AG08395 (cell line): ENCODE measurements at places on chromosomes 7 and 10.
A peak's percentile ranks its signal among the peaks of the same experiment; 100 is the strongest.

DNA sequence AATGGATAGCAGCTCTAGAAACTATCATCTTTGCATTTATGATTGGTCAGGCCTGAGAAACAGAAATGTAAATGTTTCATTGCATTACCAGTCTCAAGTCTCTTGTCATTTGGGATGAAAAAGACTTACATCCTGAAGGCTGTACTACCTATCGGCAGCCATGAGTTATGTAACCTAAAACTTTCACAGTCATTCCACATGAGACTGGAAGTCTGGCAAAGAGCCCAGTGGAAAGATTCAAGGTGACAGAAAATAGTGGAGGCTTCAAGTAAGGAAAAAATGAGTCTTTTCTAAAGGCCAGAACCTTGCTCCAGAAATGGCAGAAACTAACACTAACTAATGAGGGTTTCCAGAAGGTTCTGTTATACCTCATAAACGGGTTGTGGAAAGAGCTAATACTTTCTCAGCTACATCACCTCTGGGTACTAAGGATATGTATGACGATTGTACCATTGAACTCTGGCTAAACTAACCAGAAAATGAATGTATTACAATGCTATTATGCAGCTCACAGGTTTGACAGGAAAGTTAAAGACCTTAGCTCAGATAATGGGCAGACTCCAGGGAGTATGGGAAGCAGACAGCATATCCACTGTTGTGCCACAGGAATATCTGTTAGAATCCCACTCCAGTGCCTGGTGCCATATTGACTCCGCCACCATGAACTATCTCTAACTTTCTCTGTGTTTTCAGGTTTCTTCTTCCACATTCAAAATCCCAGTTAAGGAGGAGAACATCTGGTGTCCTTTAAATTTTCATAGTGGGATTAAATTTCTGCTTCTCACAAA lies 41.7 kb upstream of the DYNC1I1 start:
- DNase-seq: no peak

DNA sequence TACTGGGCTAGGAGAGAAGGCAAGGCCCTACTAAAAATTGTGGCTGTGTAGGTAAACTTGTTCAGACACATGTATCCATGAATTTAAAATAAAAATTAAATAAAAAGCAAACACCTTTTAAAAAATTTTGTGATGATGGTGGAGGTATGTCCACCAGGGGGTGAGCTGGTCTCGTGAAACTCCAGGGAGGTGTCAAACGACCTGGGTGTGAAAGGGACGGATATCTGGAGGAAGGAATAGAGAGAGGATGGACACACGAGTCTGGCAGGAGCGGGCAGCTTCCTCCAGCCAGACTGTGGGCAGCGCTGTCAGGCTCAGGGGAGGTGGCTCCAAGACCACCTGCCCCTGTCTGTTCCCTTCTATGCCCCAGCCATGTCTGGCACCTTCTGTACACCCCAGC lies 34.8 kb upstream of the DMBT1 start:
- no peak for DNase-seq

DNA sequence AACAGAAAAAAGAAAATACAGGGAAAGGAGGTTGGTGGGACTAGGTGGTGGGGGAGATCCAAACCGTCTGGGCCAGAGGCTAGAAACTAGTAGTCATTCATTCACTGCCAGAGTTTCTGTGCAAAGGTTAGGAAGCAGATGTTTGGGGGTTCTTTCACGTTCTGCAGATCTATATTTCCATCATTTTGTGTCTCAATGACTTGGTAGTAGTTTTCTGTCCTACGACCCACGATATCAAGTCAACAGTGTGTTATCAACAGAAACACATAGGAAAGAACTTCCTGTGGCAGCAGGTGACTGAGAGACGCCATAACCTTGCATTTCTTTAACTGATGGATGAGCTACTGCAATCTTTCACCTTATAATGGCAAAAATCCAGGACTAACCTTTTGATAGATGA lies 1.8 kb downstream of the CEP55 start:
- no peak for DNase-seq

DNA sequence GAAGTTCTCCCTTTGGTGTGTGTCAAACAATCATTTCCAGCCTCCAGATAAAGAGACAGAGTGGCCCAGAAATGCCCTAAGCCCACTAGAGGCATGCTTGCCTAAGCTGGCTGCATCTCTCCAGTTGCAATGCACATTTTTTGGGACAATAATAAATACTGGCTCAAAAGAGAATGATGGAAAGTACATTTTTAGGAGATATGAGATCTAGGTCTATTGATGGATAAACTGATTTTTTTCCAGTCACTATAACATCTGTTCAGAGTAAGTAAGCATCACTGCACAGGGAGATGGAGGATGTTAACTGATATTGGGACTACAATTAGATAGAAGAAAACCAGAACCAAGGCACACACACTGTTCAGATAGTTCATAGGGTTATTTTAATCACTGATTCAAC lies 553.0 kb downstream of the GRM8 start:
- DNase-seq: no peak

DNA sequence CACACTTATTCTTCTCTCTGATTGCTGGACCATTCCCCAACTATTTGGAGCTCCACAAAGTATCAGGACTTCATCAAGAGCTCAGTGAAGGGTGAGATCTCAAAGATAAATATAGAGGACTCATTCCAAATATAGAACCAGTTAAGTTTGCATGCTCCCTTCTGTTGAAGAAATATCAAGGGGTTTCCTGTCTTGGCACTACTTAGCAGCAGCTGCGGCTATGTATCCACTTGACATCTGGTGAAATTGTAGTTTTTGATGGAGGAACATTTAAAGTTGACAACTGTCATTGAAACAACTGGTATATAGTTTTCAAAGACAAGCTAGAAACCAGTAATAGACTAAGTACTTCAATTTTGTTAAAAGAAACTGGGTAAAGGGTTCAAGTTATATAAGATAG lies 1.0 kb upstream of the SPAG6 start:
- DNase-seq: no peak

- DNase-seq: peak; percentile 12
Observed at GRCh38 chr10:62788861-62789467, 15.6 kb upstream of the ADO start.

DNA sequence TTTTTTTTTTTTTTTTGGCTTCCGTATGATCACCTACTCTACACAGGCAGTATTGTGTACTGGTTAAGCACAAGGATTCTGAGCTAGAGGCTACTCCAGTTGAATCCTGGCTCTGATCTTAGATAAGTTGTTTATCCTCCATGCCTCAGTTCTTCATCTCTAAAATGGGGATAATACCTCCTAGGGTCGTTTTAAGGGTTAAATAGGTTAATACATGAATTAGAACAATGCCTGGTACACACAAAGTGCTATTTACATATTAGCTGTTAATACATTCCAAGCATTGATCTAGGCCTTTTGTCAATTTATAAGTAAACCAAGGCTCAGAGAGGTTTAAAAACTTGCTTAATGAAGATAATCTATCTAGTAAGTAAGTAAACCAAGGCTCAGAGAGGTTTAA lies 59.0 kb downstream of the ST7 start:
- DNase-seq: no peak

- DNase-seq: no peak
Observed at GRCh38 chr10:120760253-120760652, 90.9 kb upstream of the WDR11 start.

- DNase-seq: no peak
Observed at GRCh38 chr10:66805612-66806011, 120.2 kb upstream of the LRRTM3 start.

GRCh38 chr10:653991-654646 lies 35.3 kb downstream of the DIP2C start:
- no peak for DNase-seq

DNA sequence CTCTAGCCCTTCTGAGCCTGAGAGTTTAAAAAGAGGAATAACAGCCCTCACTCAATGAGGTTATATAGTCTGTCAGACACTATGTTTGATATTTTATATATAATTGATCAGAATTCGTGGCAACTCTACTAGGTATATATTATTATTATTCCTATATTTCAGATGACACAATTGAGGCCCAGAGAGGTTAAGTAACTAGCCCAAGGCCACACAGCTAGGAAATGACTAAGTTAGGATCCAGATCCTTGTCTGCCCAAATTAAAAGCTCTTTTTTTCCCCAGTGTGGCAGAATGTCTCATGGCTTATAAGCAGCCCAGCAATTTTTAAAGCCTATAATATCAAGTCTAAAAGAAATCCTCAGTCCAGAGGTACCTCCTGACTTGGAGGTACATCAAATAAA lies 1119.9 kb upstream of the AUTS2 start:
- no peak for DNase-seq

- no peak for DNase-seq
Observed at GRCh38 chr10:17820943-17821342, 11.8 kb downstream of the MRC1 start.
